ENCODE measurements at places on chromosomes 2 and 18.
A peak's percentile ranks its signal among the peaks of the same experiment; 100 is the strongest.

GRCh38 chr2:227748079-227748478 is 2.4 kb downstream of the SCYGR8 start:
- DNase-seq, result no peak

DNA sequence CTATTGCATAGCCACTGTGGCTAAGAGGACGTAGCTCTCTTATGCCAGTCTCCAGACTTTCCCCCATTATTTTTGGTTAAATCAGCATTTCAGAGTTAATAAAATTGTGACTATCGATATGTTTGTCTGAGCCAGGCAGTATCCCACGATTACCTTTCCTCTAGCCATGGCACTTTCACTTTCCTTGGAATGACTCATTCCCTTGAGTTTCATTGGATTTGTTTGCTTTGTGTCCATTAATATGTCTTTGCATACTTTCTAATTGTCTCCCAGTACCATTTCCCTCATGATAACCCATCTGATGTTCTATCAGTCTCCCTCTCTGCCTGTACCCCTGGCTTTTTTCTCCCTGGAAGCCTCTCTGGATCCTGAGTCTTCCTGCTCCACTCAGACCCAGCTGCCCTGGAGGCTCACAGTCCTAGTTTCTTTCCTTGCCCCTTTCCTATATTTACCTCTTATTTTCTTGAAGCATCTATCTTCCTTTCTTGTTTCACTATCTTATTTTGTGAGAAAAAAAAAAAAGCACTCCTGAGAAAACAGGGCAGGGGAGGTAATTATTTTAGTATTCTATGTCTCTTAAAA is 126.1 kb downstream of the MTX2 start:
- DNase-seq, result no peak

DNA sequence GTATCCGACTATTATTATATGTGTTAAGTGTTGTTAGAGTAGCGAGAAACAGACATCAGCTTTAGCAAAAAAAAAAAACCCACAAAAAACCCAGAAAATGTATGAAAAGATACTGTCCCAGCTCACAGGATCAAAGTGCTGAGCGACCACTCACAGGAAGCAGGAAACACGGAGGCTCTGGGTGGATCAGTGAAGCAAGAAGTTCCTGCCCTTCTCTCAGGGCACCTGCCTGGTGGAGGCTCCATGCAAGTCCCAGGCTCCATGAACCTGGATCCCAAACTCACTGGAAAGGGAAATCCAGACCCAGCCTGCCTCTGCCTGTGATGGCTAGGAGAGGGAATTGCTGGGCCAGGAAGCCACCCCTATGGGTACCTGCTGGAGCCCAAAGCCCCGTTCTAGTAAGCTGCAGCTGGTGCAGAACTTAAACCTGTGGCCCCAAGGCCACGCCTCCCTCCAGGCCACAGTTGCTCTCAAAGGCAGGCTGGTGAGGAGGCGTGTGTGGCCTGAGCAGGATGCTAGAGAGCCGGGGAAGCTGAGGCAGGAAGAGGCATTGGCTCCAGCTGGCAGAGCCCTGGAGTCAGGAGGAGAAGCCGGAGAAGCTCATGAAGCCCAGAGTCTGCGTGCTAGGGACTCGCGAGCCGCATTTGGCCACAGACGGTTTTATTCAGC is 63.5 kb upstream of the TAF1B start:
- peak; percentile 49 for DNase-seq

- DNase-seq, result no peak
Observed at GRCh38 chr2:55973673-55974072, 50.1 kb upstream of the EFEMP1 start.

DNA sequence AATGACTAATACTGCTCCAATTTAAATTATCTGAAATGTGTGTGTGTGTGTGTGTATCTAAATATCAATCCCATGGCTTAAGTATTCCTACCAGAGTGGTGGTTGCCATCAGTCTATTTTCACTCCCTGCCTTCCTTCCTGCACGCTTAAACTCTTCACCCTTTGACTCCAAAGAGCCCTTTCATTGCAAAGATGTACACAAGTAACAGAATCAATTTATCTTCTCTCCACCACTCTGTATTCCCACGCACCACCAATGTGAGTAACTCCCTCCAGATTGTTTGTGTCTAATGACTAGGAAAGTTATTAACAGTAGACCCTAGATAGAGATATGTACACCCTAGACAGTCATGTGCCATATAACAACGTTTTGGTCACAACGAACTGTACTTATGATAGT is 42.8 kb downstream of the ARL6IP6 start:
- no peak for DNase-seq

All from stimulated activated naive CD8-positive, alpha-beta T cell treated with anti-CD3 and anti-CD28 coated beads, Interleukin-15, amount 100 ng/mL, for 72 hours (primary cell).